A549 treated with Hydrocortisone at 1 μM for 4 hours (cell line): ENCODE measurements at places on chromosomes 16 and 17. TPM values are rescaled to one million over a fixed set of nuclear protein-coding genes. Genes with fewer than 3 reads are reported as not detected.

Gene RPH3AL
- 26.5 to 37.9 TPM (median 36.3 TPM) in 5 replicates for total RNA-seq

Gene KRTAP9-2
- not detected in 5 replicates for total RNA-seq

Gene MRM1
- 13.3 to 17.2 TPM (median 15.0 TPM) in 5 replicates for total RNA-seq

Gene SDK2
- 1.1 to 1.8 TPM (median 1.6 TPM) in 5 replicates for total RNA-seq

Gene CDRT15L2
- not detected in 5 replicates for total RNA-seq

Gene MYH11
- 0.05 to 0.22 TPM (median 0.05 TPM) in 5 replicates for total RNA-seq

Gene OR3A3
- total RNA-seq: not detected in 5 replicates

Gene CLEC18B
- 0.11 to 0.50 TPM (median 0.36 TPM) in 5 replicates for total RNA-seq

Gene KRT16
- total RNA-seq: 0.51 to 1.3 TPM (median 1.1 TPM) in 5 replicates

Gene NARF
- total RNA-seq: 45.0 to 58.4 TPM (median 55.4 TPM) in 5 replicates

Gene ANKFN1
- 0.14 to 0.17 TPM in 2 of 5 replicates, not detected in the others for total RNA-seq

Gene KPNA2
- total RNA-seq: 441 to 538 TPM (median 457 TPM) in 5 replicates

Gene TBC1D26
- total RNA-seq: 0.07 TPM in 1 of 5 replicates, not detected in the others

Gene CACNG1
- 0.08 to 0.21 TPM (median 0.13 TPM) in 5 replicates for total RNA-seq

Gene SEZ6
- 0.07 TPM in 1 of 5 replicates, not detected in the others for total RNA-seq

Gene TSPOAP1
- not detected in 5 replicates for total RNA-seq

Gene MGAT5B
- total RNA-seq: 18.6 to 21.8 TPM (median 20.4 TPM) in 5 replicates

Gene TEX19
- total RNA-seq: 0.26 to 0.63 TPM (median 0.46 TPM) in 5 replicates

Gene NFAT5
- total RNA-seq: 3.2 to 7.7 TPM (median 5.4 TPM) in 5 replicates

Gene KRT33A
- not detected in 5 replicates for total RNA-seq

Gene CNTNAP1
- total RNA-seq: 4.7 to 5.9 TPM (median 5.5 TPM) in 5 replicates
